Muscle of back (tissue), 13 donors: ENCODE measurements at places on chromosomes 13 and 19.

- DNase-seq: peak; percentile 51
Observed at GRCh38 chr19:51607920-51608562, 22.2 kb downstream of the SIGLEC5 start.

- no peak for DNase-seq
Observed at GRCh38 chr19:18126097-18126496, 26.9 kb upstream of the PIK3R2 start.

DNA sequence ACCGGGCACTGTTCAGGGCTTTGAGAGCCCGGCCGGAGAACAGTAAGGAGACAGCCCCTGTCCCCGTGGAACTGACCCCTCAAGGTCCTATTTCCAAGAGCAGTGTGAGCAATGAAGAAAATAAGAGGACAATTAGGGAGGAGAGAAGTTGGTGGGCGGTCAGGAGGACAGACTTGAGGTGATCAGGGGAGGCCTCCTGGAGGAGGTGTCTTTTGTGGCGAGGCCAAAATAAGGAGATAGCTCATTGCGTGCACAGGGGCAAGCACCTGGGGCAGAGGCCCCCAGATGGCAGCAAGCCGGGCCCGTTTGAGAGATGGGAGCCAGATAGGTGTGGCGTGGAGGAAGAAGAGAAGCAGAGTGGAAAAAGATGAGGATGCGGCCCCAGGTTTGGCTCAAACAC is 2.8 kb upstream of the LRRC4B start:
- no peak for DNase-seq

GRCh38 chr19:1122972-1123363 is 19.2 kb downstream of the GPX4 start:
- DNase-seq: no peak

DNA sequence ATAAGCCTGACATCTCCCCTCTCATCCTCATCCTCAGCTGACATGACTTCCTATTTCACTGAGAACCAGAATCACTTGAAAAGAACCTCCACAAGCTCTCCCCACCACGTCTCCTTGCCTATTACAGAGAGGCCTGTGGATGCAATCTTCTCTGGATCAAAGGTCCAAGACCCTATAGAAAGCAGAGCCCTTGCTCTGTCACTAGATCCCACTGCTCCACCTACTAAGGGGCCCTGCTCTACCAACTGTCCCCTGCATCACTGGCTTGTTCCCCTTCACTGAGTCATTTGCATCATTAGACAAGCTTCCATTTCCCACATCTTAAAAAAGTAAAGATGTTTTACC is 40.8 kb downstream of the RCBTB2 start:
- DNase-seq: peak; percentile 22

DNA sequence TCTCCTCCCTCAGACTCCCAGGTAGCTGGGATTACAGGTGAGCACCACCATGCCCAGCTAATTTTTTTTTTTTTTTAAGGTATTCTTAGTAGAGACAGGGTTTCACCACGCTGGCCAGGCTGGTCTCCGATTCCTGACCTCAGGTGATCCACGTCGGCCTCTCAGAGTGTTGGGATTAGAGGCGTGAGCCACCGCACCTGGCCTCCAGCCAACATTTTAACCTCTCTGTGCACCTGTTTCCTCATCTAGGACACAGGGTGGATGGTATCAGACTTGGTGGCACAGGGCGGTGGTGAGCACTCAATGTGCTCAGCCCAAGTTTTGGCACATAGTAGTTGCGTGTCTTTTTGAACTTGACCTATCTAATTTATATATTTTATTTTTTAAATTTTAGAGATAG is 12.5 kb downstream of the APBA3 start:
- no peak for DNase-seq

DNA sequence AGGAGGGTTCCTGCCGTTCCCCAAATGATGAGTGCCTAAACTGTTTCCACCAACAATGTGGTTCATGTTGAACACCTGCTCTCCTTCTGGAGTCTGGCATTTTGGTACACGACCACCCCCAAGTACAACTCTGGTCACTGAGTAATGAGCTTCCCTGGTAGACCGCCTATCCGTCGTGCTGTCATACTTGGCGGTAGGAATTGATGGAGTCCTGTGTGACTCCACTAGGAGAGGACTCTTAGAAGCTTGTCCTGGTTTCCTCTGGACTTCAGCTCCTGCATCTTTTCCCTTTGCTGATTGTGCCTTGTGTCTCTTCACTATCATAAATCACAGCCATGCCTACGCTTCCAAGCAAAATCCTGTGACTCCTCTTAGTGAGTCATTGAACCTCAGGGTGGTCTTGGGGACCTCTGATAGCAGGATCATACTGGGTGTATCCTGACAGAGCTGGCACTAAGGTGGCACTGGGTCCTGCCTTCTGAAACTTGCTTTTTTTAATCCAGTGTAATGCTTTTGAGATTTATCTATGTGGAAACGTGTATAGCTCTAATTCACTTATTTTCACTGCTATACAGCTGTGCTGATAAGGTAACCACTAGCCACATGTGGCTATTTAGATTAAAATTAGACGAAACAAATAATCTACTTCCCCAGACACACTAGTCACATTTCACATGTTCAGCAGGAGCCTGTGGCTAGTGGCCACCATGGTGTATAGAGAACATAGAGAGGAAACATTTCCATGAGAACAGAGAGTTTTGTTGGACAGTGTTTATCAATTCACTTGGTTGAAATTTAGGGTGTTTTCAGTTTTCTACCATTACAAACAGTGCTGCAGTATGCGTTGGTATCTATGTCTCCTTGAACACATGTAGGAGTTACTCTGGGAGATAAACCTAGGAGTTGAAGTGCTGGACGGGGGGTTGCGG is 6.1 kb upstream of the ASF1B start:
- no peak for DNase-seq

- no peak for DNase-seq
Observed at GRCh38 chr13:111449041-111449440, 128.6 kb downstream of the TEX29 start.

DNA sequence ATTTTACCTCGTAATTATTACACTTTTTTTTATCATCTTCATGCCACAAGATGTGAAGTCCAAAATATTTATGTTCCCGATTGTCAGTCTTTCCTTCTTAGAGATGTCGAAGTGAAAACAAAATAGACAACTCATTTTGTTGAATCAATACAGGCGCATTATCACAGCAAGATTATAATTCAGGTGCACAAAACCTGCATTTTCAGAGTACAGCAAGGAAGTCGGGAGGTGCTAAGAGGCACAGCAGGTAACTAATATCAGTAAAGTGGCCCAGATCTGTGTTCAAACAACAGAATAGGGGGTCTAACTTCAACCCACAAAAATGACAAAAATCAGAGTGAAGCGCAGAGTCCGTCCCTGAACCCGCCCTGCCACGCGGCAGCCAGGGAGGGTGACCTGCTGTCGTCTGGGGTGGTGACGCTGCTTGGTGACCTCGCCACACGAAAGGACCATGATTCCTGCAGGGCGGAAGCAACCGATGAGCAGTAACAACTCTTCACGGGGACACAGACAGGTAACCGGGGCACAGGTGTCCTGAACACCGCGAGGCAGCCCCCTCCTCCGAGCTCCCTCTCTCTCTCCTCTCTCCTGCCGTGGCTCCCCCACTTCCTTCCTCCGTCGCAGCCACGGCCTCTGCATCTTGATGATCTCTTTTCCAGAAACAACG is 50.9 kb upstream of the SPACA7 start:
- no peak for DNase-seq

DNA sequence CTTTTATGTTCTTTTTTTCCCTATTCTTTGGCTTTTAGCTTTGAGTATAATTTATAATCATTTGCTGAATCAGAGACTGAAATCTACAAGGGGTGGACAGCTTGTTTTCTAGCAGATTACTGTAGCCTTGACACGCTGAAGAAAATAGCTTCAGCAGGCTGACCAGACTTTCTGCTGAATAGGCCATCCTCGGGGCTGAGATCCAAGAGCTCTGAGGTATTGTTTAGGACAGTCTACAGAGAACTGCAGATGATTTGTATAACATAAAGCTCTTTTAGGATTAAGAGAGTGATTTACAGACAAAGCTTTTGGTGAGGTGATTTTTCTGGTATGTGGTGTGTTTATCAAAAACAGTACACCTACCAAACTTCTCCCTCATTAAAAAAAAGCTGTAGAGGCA is 16.8 kb downstream of the POLR1D start:
- peak; percentile 33 for DNase-seq

- no peak for DNase-seq
Observed at GRCh38 chr13:74921326-74921725, 560.6 kb downstream of the TBC1D4 start.

DNA sequence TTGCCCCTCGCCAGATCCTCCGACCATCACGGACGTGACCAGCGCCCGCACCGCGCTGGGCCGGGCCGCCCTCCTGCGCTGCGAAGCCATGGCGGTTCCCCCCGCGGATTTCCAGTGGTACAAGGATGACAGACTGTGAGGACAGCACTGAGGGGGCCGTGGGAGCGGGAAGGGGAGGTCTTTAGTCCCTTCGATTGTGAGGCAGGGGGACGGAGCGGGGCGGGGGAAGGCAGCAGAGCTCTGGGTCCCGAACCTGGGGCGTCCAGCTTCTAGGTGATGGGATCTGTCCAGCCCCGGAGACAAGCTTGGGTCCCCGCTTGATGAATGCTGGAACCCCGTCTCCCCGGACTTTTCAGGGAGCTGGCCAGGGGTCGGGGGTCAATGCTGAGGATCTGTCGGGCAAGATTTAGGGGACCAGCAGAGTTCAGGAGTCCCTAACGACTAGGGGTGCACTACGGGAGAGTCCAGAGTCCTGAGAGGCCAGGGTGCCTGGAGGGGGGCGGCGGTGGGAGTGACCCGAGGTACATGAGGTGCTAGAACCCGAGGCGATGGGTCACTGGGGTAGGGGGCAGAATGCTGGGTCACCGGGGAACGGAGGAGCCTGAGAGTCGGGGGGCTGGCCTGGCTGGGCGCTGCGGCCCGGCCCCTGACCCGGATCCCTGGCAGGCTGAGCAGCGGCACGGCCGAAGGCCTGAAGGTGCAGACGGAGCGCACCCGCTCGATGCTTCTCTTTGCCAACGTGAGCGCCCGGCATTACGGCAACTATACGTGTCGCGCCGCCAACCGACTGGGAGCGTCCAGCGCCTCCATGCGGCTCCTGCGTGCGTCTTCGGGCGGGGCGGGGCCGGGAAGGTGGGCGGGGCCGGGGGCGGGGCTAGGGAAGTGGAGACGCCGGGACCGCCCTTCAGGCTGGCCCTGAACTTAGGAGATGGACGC is 14.6 kb downstream of the VSIG10L start:
- peak; percentile 21 for DNase-seq

- DNase-seq: no peak
Observed at GRCh38 chr13:111335298-111335697, 14.9 kb downstream of the TEX29 start.

DNA sequence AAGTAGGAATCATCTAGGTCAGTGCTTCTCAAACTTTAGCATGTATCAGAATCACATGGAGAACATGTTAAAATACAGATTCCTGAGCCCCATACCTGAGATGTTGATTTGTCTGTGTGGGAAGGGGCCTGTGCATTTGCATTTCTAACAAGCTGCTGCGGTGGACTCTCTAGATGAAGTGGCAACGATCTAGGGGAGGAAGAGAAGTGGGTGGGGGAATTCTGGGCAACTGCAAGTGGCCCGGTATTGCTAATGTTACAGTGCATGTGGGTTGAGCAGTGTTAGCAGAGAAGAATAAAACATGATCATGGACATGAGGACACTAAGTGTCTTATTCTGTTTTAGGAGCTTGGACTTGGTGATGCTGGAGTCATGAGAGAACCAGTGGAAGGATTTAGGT is 329.0 kb downstream of the OLFM4 start:
- DNase-seq: no peak

GRCh38 chr13:43110036-43110435 is 86.7 kb downstream of the DNAJC15 start:
- no peak for DNase-seq

DNA sequence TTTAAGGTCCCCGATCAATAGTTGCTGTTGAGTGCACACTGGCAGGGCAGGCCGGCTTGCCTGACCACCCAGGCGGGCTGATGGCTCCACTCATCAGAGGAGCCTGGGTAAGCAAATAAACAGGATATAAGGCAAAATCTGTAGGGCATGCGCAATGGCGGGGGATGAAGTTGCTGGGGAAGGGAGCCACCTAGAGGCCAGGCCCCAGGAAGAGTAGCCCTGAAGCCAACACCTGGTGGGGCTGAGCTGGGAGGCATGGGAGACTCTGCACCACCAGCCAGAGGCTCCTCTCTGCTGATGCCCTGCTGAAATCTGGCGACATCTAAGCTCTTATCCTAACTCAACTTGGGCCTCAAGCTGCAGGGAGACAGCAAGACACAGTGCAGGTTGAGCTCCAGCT is 324.3 kb downstream of the ZNF536 start:
- no peak for DNase-seq

DNA sequence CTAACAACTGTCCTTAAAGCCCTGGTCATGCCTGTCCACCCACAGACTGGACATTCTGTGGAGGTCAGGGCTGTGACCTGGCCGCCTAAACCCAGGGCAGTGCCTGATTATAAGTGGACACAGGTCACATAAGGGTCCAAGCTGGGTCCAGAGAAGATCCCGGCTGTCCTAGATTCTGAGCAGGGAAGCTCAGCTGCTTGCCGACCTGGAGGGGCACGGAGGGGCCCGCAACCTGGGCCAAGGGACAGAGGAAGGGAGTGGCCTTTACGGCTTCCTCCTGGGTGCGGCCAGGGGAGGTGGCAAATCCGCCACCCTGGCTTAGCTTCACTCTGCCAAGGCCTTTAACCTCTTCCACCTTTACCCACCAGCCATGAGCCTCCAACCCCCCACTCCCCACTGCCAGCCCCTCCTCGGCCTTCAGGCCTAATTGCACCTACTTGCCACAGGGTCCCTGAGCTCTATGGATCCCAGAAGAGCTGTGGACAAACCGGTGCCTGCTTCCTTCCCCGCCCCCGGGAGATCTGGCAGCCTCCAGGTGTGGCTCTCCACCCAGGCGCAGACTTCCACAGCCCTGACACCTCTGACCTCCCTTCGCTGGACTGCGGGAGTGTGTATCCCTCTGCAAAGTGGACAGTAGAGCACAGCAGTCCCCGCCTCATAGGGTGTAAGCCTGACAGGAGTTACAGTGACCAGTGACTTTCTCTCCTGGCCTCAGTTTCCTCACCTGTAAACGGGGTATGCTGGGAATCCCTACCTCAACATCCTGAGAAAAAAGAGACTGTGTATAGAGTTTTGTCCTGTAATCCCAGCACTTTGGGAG is 1.7 kb downstream of the CD320 start:
- DNase-seq: no peak

- DNase-seq: no peak
Observed at GRCh38 chr13:32984857-32985626, 31.2 kb upstream of the KL start.
